ENCODE measurements at places on chromosomes 3 and 15.
A peak's percentile ranks its signal among the peaks of the same experiment; 100 is the strongest.

DNA sequence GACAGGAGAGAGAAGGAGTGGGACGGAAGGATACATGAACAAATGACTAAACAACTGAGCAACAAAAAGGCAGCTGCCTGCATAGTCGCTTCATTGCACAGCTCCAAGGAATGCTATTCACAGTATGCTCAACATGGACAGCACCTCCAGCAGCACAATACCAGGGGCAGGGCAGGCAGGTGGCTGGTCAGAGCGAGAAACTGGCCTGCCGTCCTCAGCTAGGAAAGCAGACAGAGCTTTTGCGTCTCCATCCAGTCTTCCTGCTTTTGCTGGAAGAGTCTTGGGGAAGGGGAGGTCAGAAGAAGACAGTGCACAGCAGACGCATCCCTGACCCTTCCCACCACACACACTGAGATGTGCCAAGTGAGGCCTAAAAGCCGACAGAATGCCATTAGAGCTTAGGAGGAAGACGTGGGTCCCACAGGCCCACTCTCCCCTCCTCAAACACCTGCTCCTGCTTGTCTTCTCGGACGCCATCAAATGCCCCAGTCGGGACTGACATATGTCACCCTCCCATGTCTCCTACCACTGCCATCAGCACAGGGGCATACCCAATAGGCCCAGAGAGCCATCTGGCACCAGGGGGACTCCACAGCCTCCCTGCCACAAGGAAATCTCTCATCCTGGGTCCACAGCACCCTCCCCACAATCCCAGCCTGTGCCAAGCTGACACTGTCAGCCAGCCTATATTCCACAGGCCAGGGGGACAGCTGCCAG is 3.9 kb downstream of the RAB6B start:
- DNase-seq, result no peak

DNA sequence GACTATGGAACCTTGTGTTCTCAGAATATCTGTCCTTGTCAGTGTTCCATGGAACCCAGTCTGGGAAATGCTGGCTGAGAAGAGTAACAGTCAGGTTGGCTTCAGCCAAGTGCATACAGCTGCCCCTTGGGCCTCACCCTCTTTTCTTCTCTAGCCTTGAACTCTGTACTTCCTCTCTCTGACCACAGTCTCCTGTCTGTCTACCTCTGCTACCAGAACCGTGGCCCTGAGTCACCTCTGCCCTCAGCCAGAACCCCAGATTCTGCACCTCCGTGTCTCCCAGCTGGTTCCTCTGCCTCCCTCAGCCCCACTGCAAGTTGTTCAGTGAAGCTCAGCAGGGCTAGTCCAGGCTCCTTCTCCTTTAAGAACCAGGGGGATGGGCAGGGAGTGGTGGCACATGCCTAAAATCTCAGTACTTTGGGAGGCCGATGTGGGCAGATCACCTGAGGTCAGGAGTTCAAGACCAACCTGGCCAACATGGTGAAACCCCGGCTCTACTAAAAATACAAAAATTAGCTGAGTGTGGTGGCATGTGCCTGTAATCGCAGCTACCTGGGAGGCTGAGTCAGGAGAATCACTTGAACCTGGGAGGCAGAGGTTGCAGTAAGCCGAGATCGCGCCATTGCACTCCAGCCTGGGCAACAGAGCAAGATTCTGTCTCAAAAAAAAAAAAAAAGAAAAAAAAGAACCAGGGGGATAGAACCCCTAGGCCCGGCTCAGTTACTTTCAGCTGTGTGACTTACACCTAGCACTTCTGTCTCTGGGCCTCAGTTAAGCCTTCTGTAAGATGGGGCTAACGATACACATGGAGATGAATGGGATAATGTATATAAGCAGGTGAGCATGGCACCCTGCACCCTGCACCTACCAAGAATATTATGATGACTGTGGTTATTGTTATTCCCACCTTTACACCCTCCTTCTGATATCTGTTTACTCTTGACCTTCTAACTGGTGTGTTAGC is 24.3 kb upstream of the TATDN2 start:
- DNase-seq, result peak; percentile 30

DNA sequence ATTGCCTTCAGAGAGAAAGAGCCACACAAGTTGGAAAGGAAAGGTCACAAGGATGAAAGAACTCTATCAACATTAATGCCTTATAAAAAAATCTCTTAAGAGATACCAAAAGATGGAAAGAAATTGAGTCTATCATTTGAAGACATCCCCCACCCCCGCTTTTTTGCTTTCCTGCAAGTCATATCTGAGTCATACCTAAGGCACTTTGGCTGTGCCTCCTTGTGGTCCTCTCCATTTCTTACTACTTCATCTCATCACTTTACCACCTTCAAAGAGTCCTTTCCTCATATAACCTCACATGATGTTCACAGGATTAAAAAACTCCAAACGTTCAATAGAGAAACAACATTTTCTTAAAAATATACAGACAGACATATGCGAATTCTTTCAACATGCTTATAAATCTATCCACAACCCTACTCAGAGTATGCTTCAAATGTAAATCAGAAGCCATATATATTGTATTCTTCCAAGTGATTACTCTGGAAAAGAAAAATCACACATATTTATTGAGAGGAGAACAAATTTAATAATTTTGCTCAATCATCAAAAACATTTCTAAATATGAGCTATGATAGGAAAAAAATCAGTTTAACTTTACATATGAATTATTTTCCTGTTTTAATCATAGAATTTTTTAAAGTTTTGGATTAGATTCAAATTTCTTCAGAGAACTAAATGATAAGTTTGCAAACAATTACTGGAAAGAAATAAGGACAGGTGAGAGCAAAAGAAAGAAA is 1003.9 kb upstream of the CFAP20DC start:
- DNase-seq, result no peak

- DNase-seq, result no peak
Observed at GRCh38 chr3:83953417-83954089, 1005.2 kb upstream of the CADM2 start.

GRCh38 chr3:4853749-4854140 is 125.5 kb upstream of the BHLHE40 start:
- no peak for DNase-seq

- DNase-seq, result peak; percentile 67
Observed at GRCh38 chr3:160038862-160039562, 50.4 kb downstream of the IL12A start.

DNA sequence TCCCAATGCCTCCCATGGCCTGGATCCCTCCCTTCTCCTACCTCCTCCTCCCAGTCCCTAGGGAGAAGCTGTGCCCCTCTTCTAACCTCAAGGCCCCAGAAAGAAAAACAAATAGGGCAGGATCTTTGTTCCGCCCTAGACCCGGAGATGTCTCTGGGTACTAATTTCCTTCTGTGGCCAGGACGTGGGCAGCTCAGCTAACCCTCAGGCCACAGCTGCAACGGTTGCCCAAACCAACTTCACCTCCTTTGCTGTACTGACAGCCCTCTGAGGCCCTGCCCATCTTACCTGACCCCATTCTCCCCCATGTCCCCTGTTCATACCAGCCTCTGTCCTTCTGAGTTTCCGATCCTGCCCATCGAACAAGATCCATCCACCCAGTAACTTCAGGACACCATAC is 70.7 kb downstream of the SRGAP3 start:
- DNase-seq, result peak; percentile 35

GRCh38 chr15:40543631-40544294 is 21.1 kb downstream of the CCDC32 start:
- no peak for DNase-seq

GRCh38 chr15:101660005-101660404 is 7.8 kb upstream of the TM2D3 start:
- no peak for DNase-seq

- DNase-seq, result no peak
Observed at GRCh38 chr3:196915375-196915774, 27.0 kb downstream of the NCBP2 start.

DNA sequence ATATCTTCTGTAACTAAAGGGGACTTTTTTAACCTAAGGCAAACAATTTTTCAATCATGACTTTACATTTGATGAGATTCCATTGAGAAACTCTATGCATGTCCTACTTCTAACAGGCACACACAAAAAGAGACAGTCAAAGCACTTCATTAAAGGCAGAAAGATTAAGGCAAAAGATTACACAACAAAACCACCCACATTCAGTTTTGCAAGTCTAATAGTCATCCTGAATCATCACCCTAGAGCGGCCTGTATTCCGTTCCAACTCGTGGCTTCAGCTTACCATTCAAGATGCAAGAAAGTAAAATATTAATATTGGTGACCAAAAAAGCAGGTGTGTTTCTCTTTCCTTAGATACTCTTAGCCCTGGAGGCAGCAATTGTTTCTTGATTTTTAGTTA is 205.9 kb downstream of the P3H2 start:
- DNase-seq, result peak; percentile 26

DNA sequence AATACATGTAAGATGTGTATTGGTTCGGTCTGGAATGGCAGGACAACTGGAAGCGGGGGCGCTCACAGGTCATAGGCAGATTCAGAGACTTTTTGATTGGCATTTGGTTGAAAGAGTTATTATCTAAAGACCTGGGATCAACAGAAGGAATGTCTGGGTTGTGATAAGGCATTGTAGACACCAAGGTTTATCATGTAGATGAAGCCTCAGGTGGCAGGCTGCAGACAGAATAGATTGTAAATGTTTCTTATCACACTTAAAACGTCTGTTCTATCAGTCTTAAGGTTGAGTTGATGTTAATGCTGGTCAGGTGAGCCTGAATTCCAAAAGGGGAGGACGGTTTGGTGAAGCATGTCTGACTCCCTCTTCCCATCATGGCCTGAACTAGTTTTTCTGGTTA is 295.9 kb upstream of the PROK2 start:
- no peak for DNase-seq

DNA sequence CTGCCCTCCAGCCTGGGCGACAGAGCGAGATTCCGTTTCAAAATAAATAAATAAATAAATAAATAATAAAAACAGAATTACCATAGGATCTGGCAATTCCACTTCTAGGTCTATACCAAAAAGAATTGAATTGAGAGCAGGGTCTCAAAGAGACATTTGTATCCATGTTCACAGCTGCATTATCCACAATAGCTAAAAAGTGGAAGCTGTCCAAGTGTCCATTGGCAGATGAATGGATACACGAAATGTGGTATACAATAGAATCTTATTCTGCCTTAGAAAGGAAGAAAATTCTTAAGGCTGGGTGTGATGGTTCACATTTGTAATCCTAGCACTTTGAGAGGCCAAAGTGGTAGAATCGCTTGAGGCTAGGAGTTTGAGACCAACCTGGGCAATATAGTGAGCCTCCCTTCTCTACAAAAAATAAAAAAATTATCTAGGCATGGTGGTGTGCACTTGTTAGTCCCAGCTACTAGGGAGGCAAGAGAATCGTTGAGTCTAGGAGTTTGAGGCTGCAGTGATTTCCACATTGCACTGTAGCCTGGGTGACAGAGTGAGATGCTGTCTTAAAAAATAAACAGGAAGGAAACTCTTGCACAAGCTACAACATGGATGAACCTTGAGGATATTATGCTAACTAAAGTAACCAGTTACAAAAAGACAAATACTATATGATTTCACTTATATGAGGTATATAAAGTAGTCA is 24.2 kb downstream of the PFKFB4 start:
- no peak for DNase-seq

DNA sequence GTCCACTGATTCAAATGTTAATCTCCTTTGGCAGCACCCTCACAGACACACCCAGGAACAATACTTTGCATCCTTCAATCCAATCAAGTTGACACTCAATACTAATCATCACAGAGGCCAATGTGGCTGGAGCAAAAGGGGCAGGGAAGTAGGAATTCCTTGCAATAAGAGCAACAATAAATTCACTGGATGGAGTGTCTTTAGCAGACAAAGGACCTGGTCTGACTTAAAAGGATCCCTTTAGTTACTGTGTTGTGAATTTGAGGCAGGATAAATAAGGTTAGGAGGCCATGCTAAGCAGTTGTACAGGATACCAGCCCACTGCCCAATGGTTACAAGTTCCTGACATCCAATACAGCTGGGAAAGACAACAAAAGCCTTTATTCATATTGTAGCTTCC is 12.3 kb upstream of the GFM1 start:
- DNase-seq, result no peak

DNA sequence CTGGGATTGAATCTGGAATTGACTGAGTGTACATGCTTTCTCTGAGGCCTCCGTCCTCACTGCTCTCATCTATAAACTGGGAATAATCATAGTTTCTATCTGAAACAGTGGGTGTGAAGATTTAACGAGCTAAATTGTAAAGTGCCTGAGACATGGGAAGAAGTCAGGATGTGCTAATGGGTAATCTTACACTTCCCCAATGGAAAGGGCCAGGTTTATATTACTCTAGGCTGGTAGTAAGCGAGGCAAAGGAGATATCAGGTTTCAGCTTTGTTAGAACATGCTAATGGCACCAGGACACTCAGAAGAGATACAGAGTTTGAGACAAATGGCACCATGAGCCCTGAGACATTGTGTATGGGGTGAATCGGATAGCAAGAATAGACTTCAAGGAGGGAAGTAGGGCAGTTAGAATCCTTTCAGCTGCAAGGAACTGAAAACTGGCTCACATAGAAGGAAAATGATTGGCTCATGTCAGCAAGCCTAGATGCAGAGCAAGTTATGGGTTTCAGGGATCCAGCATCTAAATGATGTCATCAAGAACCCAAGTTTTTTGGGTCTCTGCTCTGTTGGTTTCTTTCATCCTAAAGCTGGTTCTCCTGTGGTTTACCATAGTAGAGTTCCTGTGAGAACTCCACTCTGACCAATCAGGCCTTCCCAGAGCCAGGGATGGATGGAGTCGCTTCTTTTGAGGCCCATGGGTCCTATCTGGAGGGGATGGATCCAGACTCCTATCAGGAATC is 21.8 kb downstream of the FLNB start:
- DNase-seq, result no peak

- DNase-seq, result no peak
Observed at GRCh38 chr3:72630327-72630968, 217.8 kb downstream of the SHQ1 start.

DNA sequence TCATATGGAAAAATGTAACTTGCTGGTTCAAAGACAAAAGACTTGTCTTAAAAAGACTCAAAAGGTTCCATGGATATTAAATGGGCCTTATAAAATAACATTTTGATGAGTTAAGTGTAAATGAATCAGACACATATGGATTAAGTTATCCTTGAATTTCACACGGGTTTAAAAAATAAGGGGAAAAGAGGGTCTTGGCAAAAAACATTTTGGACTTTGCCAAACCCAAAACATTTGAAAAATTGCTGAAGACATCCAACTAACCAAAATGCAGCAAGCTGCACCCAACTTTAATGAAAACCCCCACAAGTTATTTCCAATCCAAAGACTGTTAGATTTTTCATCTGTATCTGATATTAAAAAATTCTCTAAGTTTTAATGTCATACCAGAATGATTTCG is 200.7 kb downstream of the MEIS2 start:
- DNase-seq, result no peak

DNA sequence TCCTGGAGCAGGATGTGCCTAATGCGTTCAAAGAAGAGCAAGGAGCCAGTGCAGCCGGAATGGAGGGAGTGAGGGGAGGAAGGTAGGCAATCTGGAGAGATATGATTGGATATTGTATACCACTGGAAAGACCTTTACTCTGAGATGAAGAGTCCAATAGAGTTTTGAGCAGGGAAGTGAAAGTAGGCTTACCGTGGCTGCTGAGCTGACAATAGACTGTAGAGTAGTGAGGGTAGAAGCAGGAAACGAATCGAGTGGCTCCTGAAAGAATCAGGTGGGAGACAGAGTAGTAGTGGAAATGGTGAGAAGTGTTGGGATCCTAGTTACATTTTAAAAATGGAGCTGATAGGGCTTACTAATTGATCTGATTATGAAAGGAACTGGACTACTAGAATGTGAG is 51.8 kb upstream of the NUDT16 start:
- no peak for DNase-seq

All from hematopoietic multipotent progenitor cell treated with erythropoietin and hydrocortisone succinate and interleukin-3 and kit ligand, for 6 days (in vitro differentiated cells).